Hematopoietic multipotent progenitor cell treated with erythropoietin and hydrocortisone succinate and interleukin-3 and kit ligand, for 6 days (in vitro differentiated cells): ENCODE measurements at places on chromosomes 5 and 9.

GRCh38 chr9:2234371-2234893, 219.3 kb downstream of the SMARCA2 start:
- DNase-seq, result no peak

- no peak for DNase-seq
Measured at GRCh38 chr5:634191-634590, 22.1 kb downstream of the CEP72 start.

DNA sequence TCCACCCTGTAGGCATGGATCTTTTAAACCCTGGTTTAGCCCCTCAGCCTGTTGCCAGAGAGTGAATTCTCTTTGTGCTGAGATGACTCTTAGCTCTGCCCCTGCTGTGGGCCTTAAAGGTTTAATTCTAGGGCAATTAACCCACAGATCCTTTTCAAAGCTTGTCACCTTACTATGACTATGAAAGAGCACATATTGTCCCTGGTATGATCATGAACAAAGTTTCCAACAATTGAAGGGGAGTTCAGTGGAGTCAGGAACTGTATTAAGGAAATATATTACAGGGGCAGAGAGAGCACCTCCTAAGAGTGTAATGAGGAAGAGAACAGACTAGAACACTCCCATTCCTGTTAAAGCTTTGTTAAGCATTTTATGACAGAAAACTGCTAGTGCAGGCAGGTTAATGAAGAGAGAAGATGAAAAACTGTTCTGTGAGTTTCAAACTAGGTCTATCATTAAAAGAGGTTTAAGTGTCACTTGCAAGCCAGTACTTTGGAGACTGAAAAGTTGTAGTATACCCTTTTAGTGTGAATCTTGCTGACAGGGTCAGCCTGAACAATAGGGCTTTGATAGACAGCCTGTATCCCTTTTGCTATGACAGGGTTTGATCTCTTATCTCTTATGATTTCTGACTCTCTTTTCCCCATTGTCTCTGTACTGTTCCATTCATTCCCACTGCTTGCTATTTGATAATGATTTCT, 104.2 kb upstream of the ELL2 start:
- no peak for DNase-seq

GRCh38 chr5:138402640-138403039, 36.2 kb upstream of the REEP2 start:
- DNase-seq, result no peak

DNA sequence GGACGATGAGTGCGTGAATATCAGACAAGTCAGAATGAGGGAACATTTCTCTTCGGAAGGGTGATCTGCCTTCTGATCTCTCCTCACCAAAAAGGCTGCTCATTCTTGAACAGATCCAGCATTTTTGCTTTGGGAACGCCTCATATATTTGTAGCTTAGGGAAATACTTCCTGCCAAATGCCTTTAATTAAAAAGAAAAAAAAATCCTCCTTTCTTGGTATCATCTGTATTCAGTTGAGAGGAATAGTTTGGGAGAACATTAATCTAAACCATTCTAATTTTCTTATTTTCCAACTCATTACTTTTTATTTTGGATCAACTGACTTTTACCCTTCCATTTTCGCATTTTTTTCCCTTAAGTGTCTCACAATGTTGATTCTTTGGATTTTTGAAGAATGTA, 163.4 kb downstream of the SNX18 start:
- DNase-seq, result no peak

GRCh38 chr9:114774524-114774923, 31.3 kb downstream of the TNFSF15 start:
- no peak for DNase-seq

DNA sequence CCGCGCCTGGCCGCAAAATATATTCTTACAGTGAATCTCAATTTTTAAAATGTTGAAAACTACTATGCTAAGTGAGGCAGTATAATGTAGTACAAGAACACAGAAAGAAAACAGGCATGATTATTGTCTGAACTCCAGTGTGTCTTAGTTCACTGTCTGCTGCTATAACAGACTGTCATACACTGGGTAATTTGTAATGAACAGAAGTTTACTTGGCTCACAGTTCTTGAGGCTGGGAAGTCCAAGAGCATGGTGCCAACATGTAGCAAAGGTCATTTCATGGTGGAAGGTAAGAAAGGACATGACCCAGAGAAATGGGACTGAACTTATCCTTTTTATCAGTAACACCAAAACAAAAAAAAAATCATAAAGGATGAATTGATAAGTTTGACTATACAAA, 19.9 kb upstream of the TEX10 start:
- DNase-seq, result no peak

DNA sequence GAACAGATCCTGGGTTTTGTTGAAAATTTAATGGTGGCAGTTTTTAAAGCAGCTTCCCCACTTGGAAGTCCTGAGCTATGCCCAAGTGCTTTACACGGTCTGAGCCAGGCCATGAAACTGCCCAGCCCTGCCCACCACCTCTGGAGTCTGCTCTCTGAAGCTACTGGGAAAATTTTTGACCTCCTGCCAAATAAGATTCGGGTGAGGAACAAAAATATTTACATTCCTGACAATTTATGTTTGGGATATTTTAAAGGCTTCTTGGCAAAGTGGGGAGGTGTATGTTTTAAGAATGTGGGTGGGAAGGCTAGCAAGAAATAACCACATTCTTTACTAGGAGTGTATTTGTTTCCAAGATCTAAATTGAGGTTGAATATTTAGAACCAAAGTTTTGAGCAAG, 50.0 kb downstream of the HACD4 start:
- DNase-seq, result no peak

DNA sequence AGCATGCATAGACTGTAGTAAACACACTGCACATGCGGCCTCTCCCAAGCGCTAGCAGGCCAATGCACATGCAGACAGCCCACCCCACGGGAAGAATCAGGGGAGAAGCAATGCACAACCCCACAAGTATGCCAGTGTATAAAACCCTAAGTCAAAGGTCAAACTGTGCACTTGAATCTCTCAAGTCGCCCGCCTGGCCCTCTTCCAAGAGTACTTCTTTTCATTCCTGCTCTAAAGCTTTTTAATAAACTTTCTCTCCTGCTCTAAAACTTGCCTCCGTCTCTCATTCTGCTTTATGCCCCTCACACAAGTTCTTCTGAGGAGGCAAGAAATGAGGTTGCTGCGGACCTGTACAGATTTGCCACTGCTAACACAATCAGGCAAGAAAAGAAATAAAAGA, 50.4 kb downstream of the PTPDC1 start:
- DNase-seq, result no peak

- no peak for DNase-seq
Measured at GRCh38 chr5:167642779-167643517, 648.5 kb upstream of the WWC1 start.

- peak; percentile 79 for DNase-seq
Measured at GRCh38 chr9:134163371-134164196, 780 bp downstream of the RNU6ATAC start.

- no peak for DNase-seq
Measured at GRCh38 chr5:38929838-38930237, 84.0 kb downstream of the OSMR start.

- DNase-seq, result no peak
Measured at GRCh38 chr5:65390208-65390607, 91.5 kb downstream of the ADAMTS6 start.

DNA sequence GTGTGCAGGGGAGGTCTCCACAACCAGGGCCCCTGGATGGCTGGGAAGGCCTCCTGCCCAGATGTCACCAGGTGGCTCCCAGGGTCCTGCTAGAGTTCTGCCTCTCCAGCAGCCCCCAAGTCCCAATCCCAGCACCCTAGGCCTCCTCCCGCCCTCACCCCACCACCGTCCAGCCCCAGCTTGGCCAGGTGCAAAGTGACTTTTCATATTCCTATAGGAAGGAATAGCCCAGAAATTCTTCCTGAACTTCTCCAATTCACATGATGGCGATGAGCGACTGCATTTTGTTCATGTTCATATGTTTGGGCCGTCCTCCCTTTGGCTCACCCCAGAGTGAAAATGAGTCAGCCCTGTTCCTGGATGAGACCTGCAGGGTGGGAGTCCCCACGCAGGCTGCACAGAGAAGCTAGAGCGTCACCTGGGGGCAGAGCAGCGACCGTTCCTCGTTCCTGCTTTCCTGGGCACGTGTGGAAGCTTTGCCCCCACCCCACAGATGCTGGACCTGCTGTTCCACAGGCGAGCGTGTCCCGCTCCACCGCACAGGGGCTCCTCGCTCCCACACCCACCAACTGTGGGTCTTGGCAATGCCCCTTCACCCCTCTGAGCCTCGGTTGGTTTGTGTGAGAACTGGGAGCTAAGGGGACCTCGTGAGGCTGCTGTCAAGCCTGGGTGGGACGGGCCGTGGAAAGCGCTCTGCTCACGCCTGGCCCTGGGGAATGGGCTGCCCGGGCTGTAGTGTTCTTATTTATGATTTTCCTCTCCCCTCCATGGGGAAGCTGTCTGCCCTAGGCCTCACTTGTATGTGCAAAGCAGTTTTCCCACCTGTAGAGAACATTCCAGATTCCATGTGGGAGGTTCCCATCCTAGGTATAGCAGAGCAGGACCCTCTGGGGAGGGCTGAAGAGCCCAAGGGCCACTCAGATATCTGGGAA, 6.9 kb downstream of the MRPS2 start:
- no peak for DNase-seq

- DNase-seq, result no peak
Measured at GRCh38 chr5:33763435-33763834, 128.4 kb downstream of the ADAMTS12 start.

- DNase-seq, result no peak
Measured at GRCh38 chr5:152990649-152991048, 499.8 kb upstream of the GRIA1 start.

GRCh38 chr9:99860266-99860665, 38.6 kb downstream of the NR4A3 start:
- DNase-seq, result no peak
